ENCODE measurements at places on chromosomes 6 and 20. TPM values are rescaled to one million over a fixed set of nuclear protein-coding genes. Genes with fewer than 3 reads are reported as not detected.

The SLC32A1 gene
- total RNA-seq, result not detected

- no peak for DNase-seq
Measured at GRCh38 chr6:121142093-121142492, 192.2 kb downstream of the TBC1D32 start.

- DNase-seq, result no peak
Measured at GRCh38 chr20:21017528-21018085, 88.6 kb downstream of the LINC00237 start.

GRCh38 chr20:47929368-47930115, 144.3 kb upstream of the SULF2 start:
- no peak for DNase-seq

DNA sequence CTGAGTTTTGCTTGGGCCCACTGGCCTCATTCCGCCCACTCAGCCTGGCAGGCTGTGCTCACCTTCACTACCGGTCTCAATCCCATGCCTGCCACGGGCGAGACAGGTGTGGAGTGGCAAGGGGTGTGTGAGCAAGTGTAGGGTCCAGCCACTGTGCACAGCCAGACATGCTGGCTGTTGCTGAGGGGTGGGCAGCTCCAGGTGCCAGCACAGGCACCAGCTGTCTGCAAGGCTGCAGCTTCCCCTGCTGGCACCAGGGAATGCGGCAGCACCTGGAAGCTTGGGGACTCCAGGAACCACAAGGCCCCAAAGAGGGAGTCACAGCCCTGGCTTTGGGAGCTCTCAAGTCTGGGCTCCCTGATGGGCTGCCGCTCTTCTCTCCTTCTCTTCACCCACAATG, 372.7 kb downstream of the CBLN4 start:
- DNase-seq, result no peak

DNA sequence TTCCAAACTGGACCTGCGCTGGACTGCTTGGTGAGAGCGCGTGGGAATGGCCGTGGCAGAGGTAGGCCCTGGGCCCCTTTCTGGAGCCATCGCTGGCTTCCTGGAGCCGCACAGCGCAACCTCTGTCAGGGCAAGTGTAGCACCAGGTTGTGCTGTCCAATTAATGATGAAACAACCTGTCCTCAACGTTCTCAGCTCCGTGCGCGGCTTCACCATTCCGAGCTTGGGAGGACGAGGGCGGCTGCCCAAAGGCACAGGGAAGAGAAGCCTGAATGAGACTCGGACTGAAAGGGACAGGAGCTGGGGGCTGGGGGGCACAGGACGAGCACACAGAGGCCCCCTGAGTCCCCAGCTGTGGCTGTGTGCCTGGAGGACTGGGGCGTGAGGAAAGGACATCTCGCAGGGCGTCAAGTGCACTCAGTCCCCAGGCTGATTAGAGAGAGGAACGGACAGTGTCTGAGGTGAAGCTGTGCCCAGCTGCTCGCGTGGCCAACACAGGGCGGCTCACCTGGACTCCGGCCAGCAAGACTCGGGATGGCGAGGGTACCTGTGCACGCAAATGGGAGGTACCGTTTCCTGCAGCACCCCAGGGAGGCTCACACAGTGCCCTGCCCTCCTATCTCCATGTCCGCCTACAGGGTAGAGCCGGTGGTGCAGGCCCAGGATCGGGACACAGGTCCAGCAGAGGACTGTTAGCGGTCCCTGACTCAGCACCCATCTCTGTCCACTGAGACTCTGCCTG, 403.3 kb downstream of the TAF4 start:
- no peak for DNase-seq

The BTNL2 gene
- not detected for total RNA-seq

GRCh38 chr20:9407805-9408421, 106.5 kb upstream of the LAMP5 start:
- peak; percentile 65 for DNase-seq

DNA sequence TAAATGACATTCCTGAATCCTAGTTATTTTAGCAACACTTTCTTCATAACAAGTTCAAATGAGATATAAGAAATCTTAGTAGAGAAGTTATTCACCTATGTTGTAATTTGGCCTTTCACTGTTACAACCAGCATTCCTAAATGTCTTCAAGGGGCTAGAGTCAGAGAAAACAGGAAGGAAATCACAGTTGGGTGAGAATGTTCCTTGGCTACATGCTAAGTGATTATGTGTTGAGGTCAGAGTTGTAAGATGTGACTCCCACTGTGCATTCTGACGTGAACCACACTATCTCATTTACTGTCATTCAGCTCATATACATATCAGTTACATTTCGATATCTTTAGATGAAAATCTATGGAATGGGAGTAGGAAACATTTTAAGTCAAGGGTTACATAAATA, 51.0 kb upstream of the MLIP start:
- no peak for DNase-seq

DNA sequence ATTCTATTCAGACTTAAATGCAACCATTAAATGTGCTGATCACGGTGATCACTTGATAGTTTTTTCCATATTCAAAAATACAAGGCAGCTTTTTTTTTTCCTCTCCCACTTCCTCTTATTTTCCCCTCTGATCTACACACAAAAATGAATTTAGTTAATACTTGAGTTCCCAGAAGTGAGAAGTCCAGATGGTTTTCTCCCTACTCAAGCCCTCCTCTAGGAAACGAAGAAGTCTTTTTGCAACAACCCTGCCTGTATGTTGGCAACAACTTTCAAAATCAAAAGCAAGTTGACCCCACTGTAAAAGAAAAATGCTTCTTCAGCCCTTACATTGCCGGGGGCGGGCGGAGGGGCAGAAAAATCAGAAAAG, 24.3 kb downstream of the ARHGAP18 start:
- no peak for DNase-seq

DNA sequence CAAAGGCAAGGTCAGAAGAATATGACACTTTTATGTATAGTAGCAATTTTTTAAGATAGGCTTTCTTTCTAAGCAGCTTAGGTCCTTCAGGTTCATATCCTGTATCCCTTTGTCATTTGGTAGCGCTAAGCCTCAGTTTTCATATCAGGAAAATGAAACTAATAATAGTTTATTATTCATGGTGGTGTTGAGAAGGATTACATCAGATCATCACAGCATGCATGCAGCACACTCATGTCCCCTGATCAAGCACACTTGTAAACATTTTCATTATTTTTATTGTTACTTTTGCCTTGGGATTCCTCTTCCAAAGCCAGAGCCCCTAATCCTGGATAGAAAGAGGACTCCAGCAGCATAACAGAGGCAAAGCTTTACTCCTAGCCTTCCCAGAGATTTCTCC, 70.2 kb upstream of the ADGRF1 start:
- DNase-seq, result no peak

GRCh38 chr6:162109480-162110050, 618.0 kb downstream of the PRKN start:
- DNase-seq, result no peak

The ABHD16B gene
- not detected for total RNA-seq

DNA sequence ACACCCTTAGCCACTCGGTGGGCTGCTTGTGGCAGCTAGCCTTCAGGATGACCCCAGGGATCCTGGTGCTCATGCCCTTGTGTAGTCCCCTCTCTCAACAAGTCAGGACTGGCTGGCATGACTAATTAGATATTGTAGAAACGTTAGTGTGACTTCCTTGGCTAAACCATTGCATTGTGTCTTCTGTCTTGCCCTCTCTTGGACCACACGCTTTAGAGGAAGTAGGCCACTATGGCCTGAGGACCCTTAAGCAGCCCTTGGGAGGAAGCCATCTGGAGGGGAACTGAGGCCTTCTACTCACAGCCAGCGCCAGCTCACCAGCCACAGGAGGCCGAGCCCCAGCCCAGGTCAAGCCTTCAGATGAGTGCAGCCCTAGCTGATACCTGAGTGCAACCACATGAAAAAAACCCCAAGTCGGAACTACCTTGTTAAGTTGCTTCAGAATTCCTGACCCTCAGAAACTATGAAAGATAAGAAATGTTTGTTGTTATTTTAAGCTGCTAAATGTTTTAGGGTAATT, 10.1 kb downstream of the ANGPT4 start:
- DNase-seq, result no peak

- no peak for DNase-seq
Measured at GRCh38 chr20:49593466-49594142, 25.7 kb upstream of the PTGIS start.

GRCh38 chr6:167571550-167571949, 246.7 kb downstream of the TTLL2 start:
- peak; percentile 13 for DNase-seq

The SLC22A7 gene
- not detected for total RNA-seq

GRCh38 chr6:146905181-146905704, 299.0 kb upstream of the STXBP5 start:
- no peak for DNase-seq

GRCh38 chr6:20905377-20905776, 371.1 kb downstream of the CDKAL1 start:
- DNase-seq, result no peak

The NOX3 gene
- not detected for total RNA-seq

- no peak for DNase-seq
Measured at GRCh38 chr6:81838724-81839426, 86.4 kb upstream of the TENT5A start.

DNA sequence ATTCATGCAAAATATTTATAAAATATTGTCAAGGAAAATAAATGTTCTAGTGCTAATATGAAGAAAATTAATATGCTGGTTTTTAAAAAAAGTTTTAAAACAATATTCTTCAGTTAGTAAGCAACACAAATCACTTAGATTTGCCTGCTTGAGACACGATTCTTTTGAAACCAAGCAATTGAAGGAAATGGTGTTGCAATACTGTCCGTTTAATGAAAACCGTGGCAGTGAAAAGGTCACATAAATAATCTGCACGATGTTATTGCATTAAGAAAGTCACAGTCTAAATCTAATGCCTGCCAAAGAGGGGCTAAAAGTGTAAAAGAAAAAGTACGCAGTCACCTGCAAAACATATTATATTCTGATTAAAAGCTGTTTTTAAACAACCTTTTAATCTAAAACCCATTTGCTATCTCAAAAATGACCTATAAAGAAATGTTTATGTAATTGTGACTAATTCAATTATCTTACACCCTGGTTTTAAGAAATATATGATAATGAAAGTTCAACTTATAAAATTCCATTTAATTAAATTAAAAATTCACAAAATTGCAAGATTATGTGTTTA, 143.0 kb downstream of the GMDS start:
- DNase-seq, result no peak

GRCh38 chr6:82750556-82750955, 315.1 kb downstream of the UBE3D start:
- no peak for DNase-seq

The ZC3H12D gene
- 4.9 TPM for total RNA-seq

DNA sequence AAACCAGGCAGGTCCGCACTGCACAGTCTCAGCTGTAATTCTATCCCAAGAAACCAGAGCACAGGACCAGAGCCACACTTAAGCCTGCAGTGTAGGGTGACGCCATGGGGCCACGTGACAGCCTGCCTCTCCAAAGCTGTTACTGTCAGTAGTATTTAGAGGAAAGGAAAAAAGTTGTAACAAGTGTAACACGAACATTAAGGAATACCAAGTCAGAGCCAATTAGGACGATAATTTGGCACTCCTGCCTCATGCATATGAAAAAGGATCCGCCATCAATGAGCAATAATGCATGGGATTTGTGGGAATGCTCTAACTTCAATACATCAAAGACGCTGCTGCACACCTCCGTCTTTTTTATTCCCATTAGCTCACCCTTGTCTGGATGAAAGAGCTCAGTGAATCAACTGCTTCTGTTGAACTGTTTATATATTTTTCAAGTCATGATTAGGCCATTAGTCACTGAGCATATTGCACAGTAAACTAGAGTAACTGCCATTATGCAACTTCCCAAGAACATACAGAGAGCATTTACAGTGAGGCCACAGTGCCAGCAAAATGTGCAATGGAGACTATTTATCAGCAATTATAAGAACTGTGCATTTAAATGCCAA, 79.9 kb downstream of the ATXN1 start:
- no peak for DNase-seq

DNA sequence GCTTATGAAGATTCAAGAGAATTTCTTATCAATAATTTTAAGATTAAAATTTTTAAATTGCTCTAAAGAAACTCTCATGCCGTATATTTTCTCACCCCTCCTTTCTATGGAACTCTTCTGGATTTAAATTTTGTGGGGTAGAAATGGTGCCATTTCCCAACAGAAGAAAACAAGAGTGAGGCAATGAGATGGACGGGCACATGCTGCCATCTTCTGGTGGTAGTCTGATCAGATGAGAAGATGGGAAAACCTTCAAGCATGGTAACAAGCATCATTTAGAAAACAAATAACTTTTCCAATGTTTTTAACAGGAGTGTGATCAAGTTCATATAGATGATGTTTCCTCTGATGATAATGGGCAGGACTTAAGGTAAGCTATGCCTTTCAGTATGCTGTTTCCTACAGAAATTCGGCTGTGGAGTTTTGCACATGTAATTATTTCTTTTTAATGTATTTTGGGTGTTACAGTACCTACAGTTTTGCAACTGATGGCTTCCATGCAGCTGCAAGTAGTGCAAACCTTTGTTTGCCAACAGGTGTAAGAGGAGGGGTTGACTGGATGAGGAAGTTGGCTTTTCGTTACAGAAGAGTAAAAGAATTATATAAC, 271.4 kb downstream of the EYA4 start:
- peak; percentile 33 for DNase-seq

- no peak for DNase-seq
Measured at GRCh38 chr6:41966961-41967311, 25.3 kb upstream of the CCND3 start.

DNA sequence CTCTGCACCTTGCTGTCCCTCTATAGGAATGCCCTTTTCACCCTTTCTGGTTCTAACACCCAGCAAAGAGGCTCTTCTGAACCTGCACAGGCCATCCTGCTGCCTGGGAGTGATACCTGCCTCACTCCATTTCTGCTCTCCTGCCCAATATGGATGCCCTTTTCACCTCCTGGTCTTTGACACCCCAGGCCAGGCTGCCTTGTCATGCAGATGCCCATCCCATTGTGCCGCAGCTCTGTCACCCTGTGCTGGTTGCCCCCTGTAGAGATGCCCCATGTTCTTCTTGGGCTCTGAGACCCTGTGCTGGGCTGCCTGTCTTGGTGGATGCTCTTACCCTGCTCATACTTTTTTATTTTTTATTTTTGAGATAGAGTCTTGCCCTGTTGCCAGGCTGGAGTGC, 95.3 kb downstream of the CDKAL1 start:
- DNase-seq, result no peak

The GMPR gene
- total RNA-seq, result 3.4 TPM

The CAGE1 gene
- total RNA-seq, result not detected

GRCh38 chr20:43975096-43975768, 60.6 kb downstream of the TOX2 start:
- no peak for DNase-seq

All from colonic mucosa (tissue), 4 donors.